ENCODE measurements at places on chromosomes 2 and 18.

GRCh38 chr2:86044045-86044444 is 61.6 kb downstream of the POLR1A start:
- DNase-seq: no peak

DNA sequence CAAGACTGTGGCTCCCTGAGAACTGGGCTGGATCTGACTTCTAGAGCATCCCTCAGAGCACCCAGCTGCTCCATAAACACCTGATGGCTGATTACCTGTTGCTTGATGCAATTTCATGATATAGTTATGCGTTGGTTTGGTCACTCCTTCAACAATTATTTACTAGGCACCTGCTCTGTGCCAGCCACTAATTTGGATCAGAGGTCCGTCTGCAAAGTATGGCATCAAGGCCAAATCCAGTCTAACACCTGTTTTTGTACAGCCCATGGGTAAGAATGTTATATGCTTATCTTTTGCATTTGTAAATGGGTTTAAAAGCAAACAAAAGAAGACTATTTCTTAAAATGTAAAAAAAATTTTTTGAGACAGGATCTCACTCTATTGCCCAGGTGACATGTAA is 348.2 kb downstream of the ALK start:
- DNase-seq: no peak

- DNase-seq: no peak
Observed at GRCh38 chr2:227643990-227644551, 22.5 kb upstream of the SCYGR5 start.

DNA sequence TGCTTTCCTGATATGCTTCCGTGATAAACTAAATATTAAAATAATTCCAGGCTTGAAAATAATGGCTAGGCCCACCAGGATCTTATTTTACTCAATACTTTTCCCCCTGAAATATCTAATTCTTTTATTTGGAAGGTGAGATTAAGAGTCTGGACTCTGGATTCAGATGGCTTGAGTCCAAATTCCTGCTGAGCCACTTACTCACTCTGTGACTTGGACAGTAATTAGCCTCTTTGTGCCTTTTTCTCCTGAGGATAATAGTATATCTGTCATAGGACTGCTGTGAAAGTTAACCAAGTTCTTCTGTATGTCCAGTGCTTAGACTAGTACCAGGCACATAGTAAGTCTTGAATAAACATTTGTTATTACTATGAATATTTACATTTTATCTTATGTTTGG is 127.3 kb upstream of the ERBB4 start:
- DNase-seq: no peak
